T-cell (primary cell): ENCODE measurements at places on chromosomes 1 and 21. TPM values are rescaled to one million over a fixed set of nuclear protein-coding genes. Genes with fewer than 3 reads are reported as not detected.

The AJAP1 gene
- 4.4 TPM for total RNA-seq

The KPRP gene
- not detected for total RNA-seq

The PCBP3 gene
- total RNA-seq: 3.1 TPM

The SSX2IP gene
- total RNA-seq: 10.9 TPM

The WNT2B gene
- total RNA-seq: 0.23 TPM

The MFSD2A gene
- 1.4 TPM for total RNA-seq
